ENCODE measurements at places on chromosomes 3 and 15. TPM values are rescaled to one million over a fixed set of nuclear protein-coding genes. Genes with fewer than 3 reads are reported as not detected.

Gene ARGFX
- total RNA-seq, result not detected

Gene RASL12
- not detected for total RNA-seq

Gene C3orf22
- not detected for total RNA-seq

Gene OIP5
- total RNA-seq, result 13.3 TPM

Gene ZNF502
- total RNA-seq, result 1.3 TPM

Gene ANKDD1A
- total RNA-seq, result 6.7 TPM

Gene SLC6A11
- total RNA-seq, result not detected
